Activated T-cell treated with anti-CD3 and anti-CD28 coated beads, Interleukin-2, amount 50 U/mL, for 48 hours (primary cell): ENCODE measurements at places on chromosomes 12 and 14.

DNA sequence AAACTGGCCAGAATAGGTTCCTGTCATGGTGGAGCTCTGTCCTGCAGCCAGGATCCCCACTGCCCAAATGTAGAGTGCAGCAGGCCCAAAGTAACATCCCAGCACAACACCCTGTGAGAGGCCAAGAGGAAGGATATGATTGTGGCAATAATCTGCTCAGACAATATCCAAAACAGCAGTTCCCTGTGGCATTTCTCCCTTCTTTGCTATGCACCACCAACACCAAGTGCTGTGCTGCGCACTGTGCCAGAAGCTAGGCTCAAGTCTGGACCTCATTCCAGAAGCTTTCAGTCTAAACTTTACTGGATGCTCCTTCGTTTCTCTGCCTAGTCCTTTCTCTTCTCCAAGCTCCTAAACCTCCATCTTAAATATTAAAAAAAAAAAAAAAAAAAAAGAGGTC is 33.4 kb downstream of the SLC11A2 start:
- no peak for DNase-seq

- no peak for DNase-seq
Observed at GRCh38 chr14:64808449-64808848, 71.3 kb downstream of the SPTB start.

DNA sequence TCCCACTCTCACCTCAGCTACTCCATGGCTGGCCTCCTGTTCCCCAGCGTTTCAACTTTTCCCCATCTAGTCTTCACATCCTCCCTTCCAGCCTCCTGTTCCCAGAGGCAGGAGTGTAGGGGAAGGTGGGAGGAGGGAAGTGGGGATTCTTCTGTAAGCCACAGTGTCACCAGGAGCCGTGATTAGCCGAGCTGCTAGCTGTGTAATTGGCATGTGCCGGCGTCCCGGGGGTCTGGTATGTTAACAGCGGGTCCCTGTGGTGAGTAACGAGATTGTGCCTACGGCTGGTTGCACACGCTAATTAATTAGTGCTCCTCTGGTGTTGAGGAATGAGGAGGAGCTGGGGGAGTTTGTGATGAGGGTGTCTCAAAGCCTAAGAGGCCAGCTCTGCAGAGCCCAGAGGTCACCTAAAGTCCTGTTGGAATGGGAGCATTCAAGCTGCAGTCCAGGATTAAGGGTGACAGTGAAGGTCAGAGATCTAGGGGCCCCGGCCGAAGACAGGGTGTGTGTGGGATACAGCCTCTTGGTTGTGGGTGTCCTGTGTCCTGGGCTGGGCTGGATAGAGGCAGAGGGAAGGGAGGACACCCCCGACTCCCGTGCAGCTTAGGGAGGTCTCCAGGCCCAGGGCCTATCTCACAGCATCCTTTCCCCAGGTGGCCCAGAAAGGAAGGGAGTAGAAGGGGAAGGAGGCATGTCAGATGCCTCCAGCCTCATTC is 10.0 kb upstream of the CALCOCO1 start:
- DNase-seq: no peak

- no peak for DNase-seq
Observed at GRCh38 chr12:122322501-122322900, 56.2 kb upstream of the VPS33A start.

GRCh38 chr12:7712841-7713442 is 1.7 kb downstream of the DPPA3 start:
- DNase-seq: no peak

DNA sequence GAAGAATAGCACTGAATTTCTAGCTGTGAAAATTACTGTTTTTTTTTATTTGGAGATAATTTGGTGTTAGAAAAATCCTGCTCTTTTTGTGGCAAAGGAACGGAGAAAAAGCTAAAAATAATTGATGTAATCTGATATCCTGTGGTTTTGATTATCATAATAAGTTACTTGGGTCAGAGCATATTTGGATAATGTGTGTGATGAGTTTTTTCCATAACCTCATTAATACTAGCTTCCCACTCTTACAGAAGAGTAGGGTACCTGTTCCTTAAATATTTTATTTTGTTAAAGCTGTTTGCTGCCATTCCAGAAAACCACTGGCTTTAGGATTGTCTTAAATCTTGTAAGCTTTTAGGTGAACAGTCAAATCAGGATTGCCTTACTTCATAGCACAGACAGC is 4.7 kb downstream of the PSMC6 start:
- DNase-seq: no peak

DNA sequence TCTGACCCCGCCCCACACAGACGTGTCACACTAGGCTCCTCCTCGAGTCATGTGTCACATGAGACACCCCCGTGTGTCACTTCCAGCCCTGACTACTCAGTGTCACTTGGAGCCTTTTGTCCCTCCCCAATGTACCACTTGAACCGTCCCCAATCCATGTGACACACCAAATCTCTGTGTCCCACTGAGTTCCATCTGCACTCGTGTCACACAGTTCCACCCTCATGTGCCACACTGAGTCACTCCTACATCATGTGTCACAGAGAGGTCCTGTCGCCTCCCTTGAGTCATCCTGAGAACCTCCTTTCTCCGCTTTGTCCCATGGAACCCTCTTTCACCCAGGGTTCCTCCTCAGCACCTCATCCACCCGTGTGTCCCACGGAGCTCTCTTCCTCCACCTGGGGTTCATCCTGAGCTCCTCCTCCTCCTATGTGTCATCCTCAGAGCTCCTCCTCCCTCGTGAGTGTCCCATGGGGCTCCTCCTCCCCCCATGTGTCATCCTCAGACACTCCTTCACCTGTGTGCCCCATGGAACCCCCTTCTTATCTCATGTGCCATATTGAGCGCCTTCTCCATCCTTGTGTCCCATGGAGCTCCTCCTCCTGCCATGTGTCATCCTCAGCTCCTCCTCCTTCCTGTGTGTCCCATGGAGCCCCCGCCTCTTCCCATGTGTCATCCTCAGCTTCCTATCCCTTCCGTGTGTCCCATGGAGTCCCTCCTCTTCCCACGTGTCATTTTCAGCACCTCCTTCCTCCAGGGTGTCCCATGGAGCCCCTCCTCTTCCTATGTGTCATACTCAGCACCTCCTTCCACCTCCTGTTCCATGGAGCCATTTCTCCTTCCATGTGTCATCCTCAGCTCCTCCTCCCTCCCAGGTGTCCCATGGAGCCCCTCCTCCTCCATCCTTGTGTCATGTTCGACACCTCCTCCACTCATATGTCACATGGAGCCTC is 32.0 kb downstream of the RTL1 start:
- DNase-seq: no peak

GRCh38 chr14:92951912-92952471 is 29.0 kb downstream of the CHGA start:
- DNase-seq: peak; percentile 88

DNA sequence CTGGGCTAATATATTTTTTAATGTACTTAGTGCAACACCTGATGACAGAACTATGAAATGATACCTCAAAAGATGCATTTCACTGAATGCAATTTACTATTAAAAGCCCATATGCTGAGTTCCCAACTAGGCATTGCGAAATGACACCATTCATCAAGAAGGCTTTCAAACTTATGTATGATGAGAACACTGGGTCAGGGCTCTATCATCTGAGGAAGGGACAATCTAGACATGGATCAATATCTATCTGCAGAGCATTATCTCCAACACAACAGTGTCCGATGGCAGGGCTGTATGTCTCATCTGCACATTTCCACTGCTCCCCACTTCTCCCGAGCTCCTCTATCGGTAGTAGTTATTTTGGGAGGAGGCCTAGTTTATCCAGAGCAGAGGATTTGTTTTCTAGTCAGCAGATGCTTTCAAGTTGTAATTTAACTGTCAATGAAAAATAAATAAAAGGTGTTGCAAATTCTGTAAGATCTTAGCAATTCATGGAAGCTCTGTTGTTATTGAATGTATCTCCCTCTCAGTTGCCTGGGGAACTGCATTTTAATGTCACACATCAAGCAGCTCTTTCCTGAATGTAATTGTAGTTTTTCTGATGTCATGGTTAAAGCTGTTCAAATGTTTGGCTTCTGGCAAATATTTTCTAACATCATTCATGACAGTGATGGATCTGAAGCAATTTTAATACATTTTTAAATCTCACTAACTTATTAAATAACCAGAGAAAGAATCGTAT is 7.4 kb upstream of the GCH1 start:
- no peak for DNase-seq

- DNase-seq: no peak
Observed at GRCh38 chr12:57810450-57810849, 8.1 kb downstream of the AVIL start.

- peak; percentile 70 for DNase-seq
Observed at GRCh38 chr12:94603434-94604365, 46.7 kb downstream of the TMCC3 start.

- no peak for DNase-seq
Observed at GRCh38 chr12:70110085-70110484, 133.1 kb upstream of the CNOT2 start.

DNA sequence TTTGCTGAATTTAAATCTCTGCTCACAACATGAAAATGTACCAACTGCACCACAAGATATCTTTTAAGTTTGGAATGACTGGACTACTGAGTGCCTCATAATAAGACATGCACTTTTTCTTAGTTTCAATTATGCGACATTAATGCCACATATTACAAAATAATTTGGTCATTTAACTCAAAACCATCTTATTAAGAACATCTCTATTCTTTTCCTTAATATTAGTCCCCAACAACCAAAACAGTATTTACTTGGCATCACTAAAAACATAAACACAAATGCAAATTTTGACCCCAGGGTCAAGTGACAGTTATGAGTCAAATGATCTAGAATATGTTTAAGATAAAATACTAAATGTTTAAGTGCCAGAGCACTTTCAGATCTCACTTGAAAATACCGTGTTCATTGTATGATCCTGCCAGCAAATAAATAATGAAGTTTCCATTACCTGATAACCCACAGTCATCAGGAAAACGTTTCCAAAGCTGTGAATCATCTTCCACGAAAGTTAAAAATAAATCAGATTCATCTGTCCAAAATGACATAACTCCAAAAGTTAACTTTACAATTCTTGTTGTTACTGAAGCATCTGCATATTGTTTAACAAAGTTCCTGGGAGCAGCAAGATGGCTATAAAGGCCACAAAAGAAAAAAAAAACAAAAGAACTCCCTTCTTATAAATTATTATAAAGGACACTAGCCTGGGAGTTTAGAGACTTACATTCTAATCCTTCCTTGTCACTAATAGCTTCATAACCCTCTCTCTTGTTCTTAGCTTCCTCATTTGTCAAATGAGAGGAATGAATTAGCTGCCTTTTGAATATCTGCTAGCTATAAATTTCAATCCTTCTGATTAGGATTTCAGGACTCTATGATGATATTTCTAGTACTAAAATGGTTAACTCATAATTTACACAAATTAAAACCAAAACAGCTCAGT is 30.5 kb upstream of the AP4S1 start:
- DNase-seq: no peak

DNA sequence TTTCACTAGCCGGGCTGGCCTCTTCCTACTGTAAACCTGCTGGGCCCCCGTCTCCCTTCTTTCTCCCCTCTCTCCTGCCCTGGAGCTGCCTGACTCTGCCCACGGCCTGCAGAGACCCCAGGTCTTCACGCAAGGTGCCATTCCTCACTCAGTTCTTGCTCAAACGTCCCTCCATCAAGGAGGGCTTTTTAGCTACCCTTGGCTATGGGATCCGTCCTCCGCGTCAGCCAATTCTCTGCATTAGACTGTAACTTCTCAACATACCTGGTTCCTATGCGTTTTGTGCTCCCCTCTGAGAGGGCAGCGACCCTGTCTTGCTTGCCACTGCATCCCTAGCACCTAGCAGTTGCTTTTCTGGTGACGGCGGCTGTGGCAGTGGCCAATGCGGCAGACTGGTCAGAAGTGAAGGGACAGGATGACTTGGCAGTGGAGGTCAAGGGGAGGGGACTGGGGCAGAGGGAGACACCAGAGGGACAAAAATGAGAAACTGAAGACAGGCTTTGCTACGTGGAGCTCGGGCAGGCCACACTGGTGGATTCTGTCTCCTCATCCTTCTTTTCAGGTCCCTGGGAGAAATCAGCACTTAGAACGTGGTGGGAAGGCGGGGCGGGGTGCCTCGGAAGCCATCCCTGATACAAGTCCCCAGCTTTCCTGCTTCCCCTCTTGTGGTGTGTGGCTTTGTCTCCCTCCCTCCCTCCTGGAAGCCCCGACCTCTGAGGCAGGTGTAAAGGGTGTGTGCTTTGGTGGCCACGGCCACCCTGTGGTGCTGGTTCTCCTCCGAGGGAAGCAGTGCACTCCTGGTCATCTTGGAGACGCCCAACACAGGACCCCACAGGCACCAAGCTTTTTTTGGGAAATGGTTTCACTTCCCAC is 1.8 kb downstream of the B3GNT4 start:
- DNase-seq: no peak

DNA sequence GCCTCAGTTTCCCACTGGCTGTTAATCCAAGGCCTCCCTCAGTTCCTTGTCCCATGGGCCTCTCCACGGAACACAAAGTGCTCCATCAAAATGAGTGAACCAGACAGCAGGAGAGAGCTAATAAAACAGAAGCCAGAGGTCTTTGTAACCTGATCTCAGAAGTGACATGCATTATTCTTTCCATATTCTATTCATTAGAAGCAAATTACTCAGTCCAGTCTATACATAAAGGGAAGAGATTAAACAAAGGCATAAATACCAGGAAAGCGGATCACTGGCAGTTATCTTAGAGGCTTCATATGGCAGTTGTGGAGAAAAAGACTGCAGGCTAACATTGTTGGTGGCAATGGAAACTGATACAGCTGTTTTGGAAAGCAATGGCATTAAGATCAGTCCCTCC is 170.6 kb upstream of the GARIN6 start:
- DNase-seq: no peak

DNA sequence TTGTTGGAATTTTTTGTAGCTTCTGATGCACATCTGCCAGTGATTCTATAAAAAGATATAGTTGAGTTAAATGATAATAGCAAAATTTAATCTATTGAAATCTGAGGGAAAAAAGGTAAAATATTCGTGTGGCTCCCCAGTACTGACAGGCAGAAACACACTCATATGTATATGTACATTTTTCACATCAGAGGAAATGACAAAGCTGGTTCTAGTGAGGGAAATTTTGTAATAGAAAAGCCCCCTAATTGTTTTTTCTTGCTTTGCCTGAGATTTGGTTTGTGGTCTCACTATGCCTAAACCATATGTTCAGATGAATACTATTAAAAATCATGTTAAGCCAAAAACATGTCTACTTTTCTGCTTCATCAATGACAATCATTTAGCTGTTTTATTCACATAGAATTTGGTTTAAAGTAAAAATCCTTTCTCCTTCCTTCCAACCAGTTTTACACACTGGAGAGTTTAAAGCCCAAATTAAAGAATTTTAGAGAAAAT is 203.5 kb downstream of the ANO6 start:
- DNase-seq: no peak

- no peak for DNase-seq
Observed at GRCh38 chr14:94390372-94391086, 2.1 kb upstream of the SERPINA1 start.

- DNase-seq: no peak
Observed at GRCh38 chr12:93484315-93484981, 17.1 kb downstream of the MRPL42 start.

- no peak for DNase-seq
Observed at GRCh38 chr12:45256721-45257120, 40.8 kb downstream of the ANO6 start.

GRCh38 chr12:122265476-122265875 is 818 bp downstream of the VPS33A start:
- DNase-seq: no peak

GRCh38 chr12:93390549-93391297 is 13.0 kb downstream of the NUDT4 start:
- DNase-seq: no peak

GRCh38 chr12:76201758-76202157 is 117.3 kb upstream of the NAP1L1 start:
- no peak for DNase-seq
